ENCODE measurements at places on chromosomes 1 and 21.

DNA sequence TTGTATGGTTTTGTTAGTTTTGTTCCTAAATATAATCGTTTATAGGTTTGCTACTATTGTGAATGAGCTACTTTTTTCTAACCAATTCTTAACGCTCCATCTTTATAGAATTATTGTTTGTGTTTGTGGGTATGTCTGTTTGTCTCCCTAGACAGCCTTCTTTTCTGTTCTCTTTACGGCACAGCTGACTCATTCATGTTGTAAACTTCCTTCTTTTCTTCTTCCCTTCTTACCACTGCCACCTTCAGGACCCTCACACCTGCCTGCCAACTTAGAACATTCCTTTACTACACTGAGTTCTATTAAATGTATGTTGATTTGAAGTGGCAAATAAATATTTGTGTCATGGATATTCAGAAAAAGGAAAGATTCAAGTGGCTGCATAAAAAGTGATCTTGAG lies 29.1 kb downstream of the AK5 start:
- DNase-seq = no peak

DNA sequence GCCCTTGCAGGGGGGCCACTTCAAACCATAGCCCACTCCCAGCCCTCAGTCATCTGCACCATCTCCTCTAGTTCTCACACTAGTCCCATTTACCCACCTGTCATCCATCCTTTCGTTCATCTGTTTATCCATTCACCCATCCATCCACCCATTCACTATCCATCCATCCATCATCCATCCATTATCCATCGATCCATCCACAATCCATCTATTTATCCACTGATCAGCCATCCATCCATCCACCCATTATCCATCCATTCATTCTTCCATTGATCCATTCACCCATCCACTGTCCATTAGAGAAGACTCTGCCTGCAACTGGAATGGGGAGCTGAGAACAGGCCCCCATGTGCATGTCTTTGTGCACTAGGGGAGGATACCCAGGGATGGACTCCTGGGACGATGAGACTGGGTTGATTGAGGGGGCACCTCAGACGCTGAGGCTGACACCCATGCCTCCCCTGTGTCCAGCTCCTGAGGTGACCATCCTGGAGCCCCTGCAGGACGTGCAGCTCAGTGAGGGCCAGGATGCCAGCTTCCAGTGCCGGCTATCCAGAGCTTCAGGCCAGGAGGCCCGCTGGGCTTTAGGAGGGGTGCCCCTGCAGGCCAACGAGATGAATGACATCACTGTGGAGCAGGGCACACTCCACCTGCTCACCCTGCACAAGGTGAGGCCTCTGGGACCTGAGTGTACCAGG lies 97.9 kb downstream of the TRIM11 start:
- no peak for DNase-seq

DNA sequence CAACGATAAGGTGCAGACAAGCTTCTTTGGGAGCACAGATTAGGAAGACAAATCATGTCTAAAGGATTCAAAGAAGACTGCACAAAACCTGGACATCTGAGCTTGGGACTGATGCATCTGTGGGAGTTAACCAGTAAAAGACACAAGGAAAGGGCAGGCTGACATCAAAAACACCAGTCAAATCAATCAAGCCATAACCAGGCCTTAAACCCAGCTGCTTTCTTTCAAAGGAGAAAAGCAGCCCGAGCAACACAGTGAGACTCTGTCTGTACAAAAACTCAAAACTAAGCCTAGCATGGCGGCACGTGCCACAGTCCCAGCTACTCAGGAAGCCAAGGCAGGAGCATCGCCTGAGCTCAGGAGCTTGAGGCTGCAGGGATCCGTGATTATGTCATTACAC lies 411.6 kb downstream of the SMYD3 start:
- no peak for DNase-seq

GRCh38 chr1:219587801-219588561 lies 24.9 kb downstream of the ZC3H11B start:
- DNase-seq = no peak

DNA sequence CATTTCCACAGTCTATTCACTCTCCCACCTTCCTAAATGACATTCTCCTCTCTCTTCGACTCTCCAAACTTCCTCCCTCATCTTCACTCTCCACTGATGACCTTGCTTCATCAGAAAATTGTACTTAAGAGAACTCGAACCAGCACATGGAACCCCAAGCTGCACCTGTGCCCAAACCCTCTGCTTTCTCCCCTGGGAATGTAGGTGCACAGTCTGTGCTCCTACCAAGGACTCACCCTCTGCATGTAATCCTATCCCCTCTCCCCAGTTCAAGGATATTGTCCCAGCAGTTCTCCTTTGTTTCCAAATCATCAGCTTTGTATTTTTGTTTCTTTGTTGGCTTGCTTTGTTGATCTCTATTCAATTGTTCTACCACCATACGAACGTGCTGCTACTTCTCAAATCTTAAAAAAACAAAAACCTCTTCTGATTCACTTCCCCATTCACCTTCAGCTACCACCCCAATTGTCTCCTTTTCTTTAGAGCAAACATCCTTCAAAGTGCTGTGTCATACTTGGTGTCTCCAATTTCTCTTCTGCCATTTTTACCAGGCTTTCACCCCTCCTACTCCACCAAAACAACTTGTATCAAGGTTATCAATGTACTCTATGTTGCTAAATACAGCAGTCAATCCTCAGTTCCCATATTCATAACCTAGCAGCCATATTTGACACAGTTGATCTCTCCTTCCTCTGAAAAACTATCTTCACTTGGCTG lies 26.8 kb downstream of the RAB3B start:
- DNase-seq = no peak

- DNase-seq = no peak
Observed at GRCh38 chr1:17617787-17618557, 78.5 kb downstream of the ARHGEF10L start.

- DNase-seq = no peak
Observed at GRCh38 chr1:28517649-28517999, 11.8 kb downstream of the RCC1 start.

- no peak for DNase-seq
Observed at GRCh38 chr1:207964195-207964966, 53.5 kb upstream of the CD34 start.

DNA sequence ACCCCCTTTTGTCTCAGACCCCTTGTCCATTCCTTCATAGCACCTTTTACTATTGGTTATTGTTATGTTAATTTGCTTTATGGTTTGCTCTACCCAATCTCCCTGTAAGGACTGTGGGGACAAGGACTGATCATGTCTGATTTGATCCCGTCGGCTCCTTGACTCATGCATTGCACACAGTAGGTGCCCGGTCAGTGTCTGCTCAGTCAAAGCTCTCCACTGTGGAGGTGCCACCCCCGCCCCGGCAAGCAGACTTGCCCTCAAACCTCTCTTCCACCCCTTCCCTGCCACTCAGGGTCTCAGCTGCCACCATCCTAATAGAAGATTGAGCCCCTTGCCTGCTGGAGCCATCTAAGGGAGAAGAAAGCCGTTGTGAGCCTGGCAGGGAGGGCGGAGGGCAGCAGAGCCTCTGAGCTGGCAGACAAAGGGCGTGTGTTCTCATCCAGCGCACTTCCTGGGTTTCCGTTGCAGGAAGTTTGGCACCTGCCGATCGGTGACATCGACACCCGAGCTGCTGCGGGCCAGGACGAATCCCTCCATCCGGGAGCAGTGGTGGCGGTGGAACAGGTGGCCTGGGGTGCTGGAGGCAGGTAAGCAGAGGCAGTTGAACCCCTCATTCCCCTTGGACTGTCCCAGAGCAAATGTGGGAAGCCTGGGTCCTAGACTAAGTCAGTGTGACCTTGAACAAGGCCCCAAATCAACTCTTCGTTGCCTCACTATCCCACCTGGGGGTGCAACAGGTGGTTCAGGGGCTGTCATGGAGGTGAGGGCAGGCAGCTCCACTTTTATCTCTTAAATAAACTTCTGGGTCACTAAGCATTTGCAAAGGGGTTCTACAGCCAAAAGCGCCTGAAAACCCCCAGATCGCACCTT lies 2.2 kb upstream of the FBLIM1 start:
- no peak for DNase-seq

- no peak for DNase-seq
Observed at GRCh38 chr1:5340560-5341130, 651.6 kb downstream of the NPHP4 start.

DNA sequence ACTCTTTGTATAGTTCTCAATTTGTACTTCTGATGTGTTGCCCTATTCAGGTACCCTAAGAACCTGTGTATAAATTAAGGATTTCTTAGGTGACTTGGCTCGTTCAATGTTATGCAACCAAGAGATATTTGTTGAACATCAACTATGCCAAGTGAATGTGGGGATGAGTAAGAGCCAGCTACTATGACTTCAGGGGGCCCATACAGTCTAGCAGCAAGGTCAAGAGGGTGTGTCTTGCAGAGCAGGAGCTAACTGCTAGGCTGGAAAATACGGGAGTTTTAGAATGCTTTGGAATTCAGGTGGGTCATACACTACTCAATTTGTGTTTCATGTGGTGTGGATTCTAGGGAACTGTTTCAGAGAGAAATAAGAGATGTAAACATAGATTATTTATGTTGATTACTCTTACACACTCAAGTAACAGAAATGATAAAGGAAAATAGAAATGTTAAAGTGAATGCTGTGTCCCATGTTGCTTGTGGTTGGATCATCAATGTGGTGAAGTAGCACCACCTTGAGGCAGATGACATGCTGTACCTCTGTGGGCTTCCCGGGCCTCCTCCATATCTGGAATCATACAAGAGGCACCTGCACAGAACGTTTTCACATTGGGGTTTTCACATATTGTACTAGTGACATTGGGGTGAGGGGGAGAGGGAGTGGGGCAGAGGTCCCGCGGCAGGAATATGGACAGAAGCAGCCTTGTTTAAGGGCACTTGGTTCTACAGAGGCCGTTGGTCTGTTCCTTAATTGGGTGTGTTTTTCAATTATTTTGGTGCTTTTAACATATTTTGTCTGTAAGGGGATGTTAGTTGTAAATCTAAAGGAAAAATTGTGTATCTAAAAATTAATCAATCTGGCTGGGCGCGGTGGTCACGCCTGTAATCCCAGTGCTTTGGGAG lies 12.4 kb downstream of the ARPC5 start:
- no peak for DNase-seq

DNA sequence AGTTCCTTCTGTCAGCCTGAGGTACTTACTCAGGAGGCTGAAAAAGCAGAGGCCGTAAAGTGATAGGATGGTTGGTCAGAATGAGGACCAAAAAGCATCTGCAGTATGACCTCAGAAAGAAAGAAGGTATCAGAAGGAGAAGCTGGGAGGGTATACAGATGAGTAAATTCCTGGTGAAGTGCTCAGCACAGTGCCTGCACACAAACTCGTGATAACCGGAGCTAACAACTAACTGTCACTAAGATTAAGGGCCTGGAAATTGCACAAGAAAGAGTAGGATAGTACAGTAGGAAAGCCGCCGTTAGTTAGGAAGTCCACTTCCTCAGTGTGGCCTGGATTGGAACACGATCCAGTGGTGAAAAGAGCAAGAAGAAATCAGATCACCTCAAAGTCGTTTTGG lies 62.6 kb downstream of the VPS26C start:
- DNase-seq = no peak

DNA sequence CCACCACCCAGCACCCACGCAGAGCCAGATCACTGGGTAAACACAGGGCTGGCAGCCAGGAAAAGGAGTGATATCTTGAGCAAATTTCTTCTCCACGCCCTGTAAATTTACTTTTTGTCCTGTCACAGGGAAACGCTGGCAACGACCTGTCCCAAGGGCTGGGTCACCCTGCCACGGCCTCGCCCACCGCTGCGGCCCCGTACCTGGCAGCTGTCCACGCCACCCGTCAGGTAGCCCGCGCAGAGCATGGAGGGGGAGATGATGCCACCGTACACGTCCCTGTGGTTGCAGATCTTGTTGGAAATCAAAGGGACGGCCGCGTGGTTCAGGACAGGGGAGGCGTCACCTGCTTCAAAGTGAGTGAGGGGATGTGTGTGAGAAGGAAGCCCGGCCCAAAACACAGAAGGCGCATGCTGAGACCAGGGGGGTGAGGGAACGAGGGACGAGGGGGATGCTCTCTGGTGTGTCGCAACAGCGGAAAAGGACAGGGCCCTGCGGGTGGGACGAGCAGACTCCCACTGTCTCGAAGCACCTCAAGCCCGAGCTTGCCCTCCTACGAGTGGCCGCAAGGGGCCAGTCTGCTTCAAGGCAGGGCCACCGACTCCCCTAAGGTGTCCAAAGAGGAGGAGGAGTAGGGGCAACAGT lies 10.1 kb upstream of the TFF1 start:
- DNase-seq = no peak

DNA sequence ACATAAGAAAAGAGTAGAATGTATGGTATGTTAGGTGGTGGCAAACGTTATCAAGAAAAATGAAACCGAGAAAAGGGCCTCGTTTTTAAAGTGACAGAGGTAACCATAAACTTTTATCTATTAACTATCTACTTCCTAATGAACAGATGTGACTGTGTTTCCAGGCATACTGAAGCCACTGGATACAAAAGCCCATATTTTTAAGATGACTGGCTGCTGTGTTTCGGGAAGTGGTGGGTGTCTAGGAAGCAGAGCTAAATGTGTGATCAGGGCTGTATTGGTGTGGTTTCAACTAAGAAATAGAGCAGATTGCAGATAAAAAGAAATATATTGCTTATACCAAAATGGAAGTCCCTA lies 71.8 kb downstream of the CHRM3 start:
- DNase-seq = no peak

GRCh38 chr1:52305417-52306226 lies 60.4 kb downstream of the CC2D1B start:
- no peak for DNase-seq

DNA sequence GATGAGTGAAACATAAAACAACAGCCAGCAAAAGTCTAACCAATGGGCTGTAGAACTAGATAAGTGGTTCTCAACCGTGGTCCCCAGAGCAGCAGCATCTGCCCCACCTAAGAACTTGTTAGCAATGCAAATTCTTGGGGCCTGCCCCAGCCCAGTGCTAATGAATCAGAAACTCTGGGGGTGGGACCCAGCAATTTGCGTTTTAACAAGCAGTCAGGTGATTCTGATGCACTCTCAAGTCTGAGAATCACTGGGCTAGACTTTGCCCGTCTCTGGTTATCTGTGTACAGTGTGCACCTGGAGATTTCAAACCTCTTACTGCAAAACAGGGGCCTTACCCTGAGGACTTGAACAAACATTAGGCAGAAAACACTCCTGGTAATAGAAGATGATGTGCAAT lies 66.5 kb downstream of the PLXNA2 start:
- no peak for DNase-seq

- no peak for DNase-seq
Observed at GRCh38 chr1:81781749-81782148, 19.0 kb upstream of the ADGRL2 start.

- DNase-seq = no peak
Observed at GRCh38 chr1:214824763-214825162, 221.8 kb downstream of the CENPF start.

DNA sequence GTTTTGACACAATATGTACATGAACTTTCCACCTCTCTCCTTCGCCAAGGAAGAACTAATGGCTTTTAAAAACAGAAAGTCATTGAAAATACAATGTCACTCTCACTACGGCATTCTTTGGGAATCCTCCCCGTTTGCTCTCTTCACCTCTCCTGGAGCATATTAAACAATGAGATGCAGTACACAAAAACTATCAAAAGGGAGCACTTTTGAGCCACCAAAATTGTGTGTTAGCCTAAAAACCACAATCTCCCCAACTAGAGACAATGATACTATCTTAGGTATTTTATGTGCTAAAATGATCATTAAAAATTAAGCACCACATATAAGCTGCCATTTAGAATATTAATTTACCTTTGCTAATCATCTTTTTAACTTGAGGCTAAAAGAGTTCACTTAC lies 425.5 kb downstream of the KCTD3 start:
- no peak for DNase-seq

- DNase-seq = no peak
Observed at GRCh38 chr1:58596631-58597052, 19.6 kb upstream of the TACSTD2 start.

All from stimulated activated CD8-positive, alpha-beta memory T cell treated with anti-CD3 and anti-CD28 coated beads, Interleukin-15, amount 100 ng/mL, for 48 hours (primary cell).